ENCODE measurements at places on chromosomes 5 and 9. TPM values are rescaled to one million over a fixed set of nuclear protein-coding genes. Genes with fewer than 3 reads are reported as not detected.

DNA sequence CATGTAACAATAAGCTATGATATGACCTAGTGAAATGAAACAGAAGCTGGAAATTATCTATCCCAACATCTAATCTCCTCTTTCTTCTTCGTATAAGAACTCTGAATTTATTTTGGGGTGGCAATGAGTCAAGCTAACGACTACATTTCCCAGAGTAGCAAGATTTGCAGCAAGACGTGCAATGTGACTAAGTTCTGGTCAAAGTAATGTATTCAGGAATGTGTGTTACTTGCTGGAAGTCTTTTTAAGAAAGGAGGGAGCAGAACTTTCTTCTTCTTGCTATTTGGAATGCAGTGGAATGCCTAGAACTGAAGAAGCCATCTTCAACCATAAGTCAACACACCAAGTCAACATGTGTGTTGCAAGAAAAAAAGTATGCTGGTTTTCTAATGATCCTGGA is 406.6 kb upstream of the MEF2C start:
- no peak for DNase-seq

GRCh38 chr9:103731541-103731940 is 362.6 kb upstream of the SMC2 start:
- DNase-seq: no peak

Gene RBM27
- 17.5 TPM for total RNA-seq

DNA sequence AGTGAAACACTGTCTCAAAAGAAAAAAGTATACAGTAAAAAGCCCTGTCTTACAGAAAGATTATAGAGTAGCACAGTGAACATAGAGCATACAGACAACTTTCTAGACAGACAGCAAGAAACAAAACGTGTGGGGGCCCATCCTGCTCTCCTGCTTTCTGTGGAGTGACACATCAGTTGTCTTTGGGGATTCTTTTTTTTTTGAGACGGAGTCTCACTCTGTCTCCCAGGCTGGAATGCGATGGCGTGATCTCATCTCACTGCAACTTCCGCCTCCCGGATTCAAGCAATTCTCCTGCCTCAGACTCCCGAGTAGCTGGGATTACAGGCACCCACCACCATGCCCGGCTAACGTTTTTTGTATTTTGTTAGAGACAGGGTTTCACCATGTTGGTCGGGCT is 14.9 kb downstream of the CDHR2 start:
- no peak for DNase-seq

Gene PDZD2
- total RNA-seq: 113 TPM

Gene MEIKIN
- total RNA-seq: not detected

Gene TAF1L
- not detected for total RNA-seq

Gene BSPRY
- total RNA-seq: not detected

- no peak for DNase-seq
These were observed 254.1 kb downstream of the CDH18 start for GRCh38 chr5:19733612-19734495.

GRCh38 chr5:81950996-81951395 is 20.8 kb upstream of the ATG10 start:
- no peak for DNase-seq

All from omental fat pad (tissue), 4 donors.